ENCODE measurements at places on chromosomes 16 and 17.

DNA sequence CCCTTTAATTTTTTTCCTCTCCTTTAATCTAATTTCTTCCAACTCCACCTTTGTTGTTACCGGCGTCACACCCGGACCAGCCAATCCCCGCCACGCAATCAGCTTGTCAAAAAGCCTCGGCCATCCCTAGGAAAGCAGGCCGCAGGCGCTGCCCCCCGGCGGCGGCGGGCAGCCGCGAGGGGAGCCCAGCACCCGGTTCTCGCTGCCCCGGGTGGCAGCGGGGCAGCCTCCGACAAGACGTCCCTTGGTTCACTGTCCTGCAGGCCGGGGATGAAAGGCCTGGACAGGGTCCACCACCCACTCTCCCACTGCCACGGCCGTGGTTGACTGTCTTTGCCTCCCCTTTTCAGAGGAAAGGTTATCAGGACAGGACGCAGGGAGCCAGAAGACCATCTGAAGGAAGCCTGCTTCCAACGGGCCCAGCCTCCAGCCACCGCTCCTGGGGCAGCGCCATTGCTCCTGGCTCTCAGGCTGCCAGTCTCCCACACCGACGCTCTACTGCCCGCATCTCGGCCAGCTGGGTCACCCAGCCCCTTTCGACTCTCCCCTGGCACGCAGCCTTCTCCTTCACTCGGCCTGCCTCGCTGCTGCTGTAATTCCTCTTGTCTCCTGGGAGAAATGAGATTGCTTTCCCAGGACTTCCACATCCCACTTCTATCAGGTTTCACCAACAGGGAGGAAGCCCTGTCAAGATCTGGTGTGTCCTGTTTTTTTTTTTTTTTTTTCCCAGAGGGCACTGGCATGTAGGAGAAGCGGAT is 2.8 kb upstream of the UBTF start:
- DNase-seq = peak; percentile 90

GRCh38 chr17:49759203-49759602 is 4.7 kb downstream of the FAM117A start:
- DNase-seq = no peak

DNA sequence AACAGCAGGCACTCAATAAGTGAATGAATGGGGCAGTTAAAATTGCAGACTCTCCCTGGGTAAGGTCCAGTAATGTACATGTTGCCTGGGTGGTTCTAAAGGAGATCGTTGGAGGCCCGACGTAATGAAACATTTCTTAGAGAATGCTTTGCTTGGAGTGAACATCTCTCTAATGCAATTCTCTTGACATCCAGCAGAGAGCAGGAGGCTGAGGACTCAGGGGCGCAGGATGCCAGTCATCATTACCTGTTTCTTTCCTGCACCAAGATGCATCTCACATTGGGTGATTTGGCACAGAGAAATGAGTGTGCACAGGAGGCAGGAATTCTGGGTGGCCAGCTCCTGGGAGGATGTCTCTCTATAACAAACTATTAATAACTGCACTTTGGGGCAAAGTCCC is 130.3 kb upstream of the RBBP6 start:
- DNase-seq = no peak

- DNase-seq = no peak
These were observed 159.7 kb downstream of the CEP112 start for GRCh38 chr17:66032082-66032712.

GRCh38 chr16:26510924-26511323 is 555.8 kb upstream of the C16orf82 start:
- DNase-seq = no peak

- DNase-seq = peak; percentile 39
These were observed 37.7 kb downstream of the XYLT1 start for GRCh38 chr16:17432901-17433576.

DNA sequence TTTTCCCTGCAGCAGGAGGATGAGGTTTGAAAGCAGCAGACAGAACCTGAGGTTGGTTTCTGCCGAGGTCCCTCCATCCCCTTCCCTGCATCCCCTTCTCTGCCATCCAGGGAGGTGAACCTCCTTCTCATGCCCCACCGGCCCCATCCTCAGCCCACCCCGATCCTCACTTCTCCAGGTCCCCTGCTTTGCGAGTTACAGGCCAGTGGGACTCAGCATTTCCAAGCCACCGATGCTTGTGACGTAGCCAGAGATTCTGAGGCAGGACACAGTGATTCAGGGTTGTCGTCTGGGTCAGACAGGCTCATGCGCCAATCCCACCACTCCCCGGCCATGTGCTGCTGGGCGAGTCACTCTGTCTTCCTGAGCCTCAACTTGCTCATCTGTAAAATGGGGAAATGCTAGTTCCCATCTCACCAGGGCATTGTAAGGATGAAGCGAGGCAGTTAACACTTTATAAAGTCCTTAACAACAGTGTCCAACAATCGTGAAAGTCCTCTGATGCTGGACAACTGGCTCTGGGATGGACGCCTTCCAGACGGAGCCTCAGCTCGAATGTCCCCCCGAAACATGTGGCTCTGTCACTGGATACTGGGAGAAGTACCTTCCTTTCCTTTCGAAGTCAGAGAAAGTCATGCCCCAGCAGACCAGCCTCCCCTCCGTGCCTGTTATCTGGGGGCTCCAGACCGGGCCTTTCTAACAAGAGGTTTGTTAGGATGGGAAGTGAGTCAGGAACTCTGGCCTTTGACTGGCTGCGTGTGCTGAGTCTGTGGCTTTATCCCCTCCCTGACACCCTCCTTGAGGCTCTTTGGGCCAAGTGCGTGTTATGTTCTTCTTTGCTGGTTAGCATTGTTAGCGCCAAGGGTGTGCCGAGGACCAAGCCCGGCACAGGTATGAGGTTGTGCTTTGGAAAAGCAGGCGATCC is 21.9 kb downstream of the SEC14L5 start:
- no peak for DNase-seq

DNA sequence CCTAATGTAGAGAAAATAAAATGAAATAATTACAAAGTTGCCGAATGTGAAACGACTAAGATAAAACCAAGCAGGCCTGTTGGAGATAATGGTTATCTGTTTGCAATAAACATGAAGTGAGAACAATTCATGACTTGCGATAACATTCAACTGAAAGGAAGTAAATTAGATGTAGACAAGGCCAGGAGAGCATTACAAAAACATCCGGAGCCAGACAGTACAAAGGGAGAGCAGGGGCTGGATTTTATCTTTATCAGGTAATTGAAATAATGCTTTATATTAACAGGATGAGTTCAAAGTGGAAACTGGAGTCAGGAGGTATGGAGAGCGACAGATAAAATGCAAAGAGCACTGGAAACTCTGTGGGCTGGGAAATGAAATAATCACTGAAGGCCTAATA is 265.6 kb upstream of the GOT2 start:
- DNase-seq = no peak

GRCh38 chr17:65181237-65182061 is 44.3 kb downstream of the RGS9 start:
- no peak for DNase-seq

DNA sequence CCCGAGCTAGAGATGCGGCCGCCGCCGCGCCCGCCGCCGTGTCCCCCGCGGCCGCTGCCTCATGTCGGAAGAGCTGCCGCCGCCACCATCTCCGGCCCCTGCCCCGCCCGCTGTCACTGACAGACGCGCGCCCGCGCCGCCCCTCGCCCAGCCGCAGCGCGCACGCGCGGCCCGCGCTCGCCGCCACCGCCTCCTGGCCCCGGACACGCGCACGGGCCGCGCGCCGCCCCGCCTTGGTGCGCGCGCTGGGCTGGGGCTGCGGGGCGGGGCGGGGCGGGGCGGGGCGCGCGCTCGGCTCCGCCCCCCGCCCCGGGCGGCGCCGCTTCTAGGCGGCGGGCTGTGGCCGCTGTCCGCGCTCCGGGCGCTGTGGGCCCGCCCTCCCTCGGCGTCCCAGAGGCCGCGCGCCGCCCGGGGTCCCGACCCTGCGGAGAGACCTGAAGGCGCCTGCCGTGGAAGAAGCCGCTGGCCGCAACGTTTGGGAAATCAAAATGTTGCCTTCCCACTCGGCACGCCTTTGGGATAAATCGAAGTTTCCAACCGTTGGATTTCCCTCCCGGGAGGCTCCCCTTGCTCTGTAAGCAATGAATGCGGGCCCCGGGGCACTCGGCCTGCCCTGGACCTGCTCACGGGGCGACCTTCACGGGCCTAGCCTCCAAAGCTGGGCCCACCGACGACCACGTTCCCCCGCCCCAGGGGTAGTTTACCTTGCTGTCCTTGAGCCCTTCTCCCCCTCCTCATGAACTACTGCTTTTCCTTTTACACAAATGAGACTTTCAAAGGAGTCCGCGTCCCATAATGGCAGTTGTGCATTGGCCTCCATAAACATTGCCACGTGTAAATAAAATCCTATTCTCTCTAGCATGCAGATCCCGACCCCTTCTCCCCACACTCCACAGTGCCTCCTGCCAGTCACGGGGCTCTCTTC is at the start of gene ADCY9:
TSS of gene ADCY9 (minus strand) at position 118 of the 925 bp plus-strand sequence. CDS start 1,000 bp downstream, outside the sequence.
- DNase-seq = peak; percentile 81

GRCh38 chr17:4249452-4250029 is 14.2 kb downstream of the ANKFY1 start:
- peak; percentile 43 for DNase-seq

- DNase-seq = peak; percentile 2
These were observed 646 bp downstream of the RABEP1 start for GRCh38 chr17:5282642-5283217.

GRCh38 chr17:80971704-80972304 is 19.8 kb upstream of the CHMP6 start:
- no peak for DNase-seq

GRCh38 chr16:17850581-17851250 is 380.0 kb upstream of the XYLT1 start:
- DNase-seq = no peak

DNA sequence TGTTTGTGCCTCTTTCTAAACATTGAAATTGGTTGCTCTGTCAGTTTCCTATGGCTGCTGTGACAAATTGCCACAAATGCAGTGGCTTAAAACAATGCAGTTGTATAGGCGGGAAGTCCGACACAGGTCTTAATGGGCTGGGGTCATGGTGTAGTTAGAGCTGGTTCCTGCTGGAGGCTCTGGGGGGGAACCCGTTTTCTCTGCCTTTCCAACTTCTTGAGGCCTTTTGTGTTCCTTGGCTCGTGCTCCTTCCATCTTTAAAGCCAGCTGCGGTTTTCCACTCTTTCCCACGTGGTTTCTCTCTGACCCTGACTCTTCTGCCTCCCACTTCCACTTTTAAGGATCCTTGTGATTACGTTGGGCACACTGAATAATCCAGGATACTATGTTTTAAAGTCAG is 12.5 kb downstream of the EPN2 start:
- no peak for DNase-seq

DNA sequence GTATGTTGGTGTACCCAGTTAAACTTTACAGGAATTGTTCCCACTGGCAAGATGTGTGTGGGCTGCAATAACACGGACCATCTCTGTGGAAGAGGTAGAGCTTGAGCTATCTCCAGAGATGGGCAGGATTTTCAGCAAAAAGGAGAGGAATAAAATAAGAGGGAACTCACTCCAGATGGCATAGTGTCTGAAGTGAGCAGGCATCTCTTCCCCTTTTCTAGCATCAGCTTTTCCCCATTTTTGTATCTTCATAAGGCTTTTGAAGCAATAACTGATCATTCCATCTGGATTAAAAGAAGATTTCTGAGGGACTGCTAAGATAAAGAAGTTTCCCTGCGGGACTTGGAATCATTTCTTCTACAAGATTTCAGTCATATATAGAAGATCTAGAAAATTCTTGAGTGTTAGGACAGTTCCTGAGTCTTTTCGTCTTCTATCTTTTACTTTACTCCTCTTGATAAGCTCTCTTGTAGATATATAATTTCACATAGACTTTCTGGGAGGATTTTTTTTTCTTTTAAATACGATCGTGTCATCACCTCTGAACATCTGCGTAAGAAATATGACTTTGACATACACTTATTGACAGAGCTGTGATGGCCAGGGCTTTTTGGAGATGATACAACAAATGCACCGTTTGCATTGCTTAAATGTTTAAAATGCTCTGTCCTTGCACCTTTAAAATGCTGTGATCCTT is 2.1 kb downstream of the CPD start:
- no peak for DNase-seq

- no peak for DNase-seq
These were observed 77.9 kb downstream of the MAP2K4 start for GRCh38 chr17:12098568-12098967.

GRCh38 chr17:62611292-62611691 is 16.2 kb upstream of the MRC2 start:
- no peak for DNase-seq

DNA sequence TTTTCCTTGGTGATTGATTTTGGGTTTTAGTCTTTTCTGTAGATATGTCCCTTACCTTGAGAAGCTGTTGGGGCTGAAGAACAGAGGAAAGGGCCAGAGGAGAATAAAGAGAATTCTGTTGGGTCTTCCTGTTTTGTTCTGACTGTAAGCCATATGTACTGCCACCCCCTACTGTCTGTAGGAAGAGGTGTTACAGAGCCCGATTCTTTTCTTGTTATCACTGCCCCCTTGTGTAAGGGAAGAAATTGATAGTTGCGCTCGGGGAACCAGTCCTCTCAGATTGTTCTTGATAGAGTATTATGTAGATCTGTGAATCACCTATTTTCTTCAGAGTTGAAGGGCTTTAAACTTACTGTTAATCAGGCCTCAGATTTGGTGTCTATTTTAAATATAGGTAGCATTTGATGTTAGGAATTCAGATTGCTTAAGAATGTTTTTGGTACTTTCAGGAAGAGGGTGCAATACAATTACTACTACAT is 2.4 kb downstream of the TANC2 start:
- DNase-seq = peak; percentile 87

- no peak for DNase-seq
These were observed 9.0 kb downstream of the CBFA2T3 start for GRCh38 chr16:88967830-88968588.

DNA sequence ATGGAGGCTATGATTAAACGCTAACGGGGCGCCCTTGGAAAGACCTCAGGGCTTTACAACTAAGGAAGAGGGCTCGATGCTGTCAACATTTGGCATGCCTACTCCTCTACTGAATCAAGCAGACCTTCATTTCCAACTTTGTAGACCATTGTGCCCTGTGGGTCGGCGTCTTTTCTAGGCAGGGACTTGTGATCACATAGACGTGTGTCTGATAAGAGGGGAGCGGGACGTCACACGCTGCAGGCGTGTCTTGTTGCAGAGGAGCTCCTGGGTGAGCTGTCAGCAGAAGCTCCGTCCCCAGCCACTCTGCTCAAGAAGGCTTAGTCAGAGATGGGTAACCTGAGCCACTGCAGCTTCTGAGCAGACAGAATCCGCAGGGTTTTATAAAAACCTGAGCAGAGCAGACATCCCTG is 2.8 kb downstream of the MAPK8IP3 start:
- DNase-seq = peak; percentile 32

GRCh38 chr17:3892095-3892998 is 506 bp downstream of the CAMKK1 start:
- peak; percentile 72 for DNase-seq

- no peak for DNase-seq
These were observed 126.6 kb downstream of the RPTOR start for GRCh38 chr17:80671039-80671824.

- DNase-seq = no peak
These were observed 1.6 kb upstream of the FOXL1 start for GRCh38 chr16:86576591-86577313.

- DNase-seq = peak; percentile 69
These were observed 51.5 kb downstream of the CHCT1 start for GRCh38 chr17:60473788-60474187.

DNA sequence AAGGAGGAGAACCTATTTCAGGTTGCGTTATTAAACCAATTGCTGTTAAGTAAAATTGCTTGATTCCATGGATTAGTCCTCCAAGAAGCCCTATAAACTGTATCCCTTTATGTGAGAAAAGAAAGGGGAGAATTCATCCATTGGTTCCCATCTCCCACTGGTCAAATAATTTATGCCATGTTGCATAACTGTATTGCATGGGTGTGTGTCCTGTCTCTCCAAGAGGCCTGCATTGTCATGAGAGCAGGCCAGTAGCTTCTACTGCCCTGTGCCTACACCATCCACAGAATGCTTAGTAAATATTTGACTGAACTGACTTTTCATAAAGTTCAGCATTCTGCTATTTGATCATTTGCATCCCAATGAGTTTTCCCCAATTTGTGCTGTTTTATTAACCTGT is 11.7 kb upstream of the TOB1 start:
- DNase-seq = no peak
